ENCODE measurements at places on chromosomes 4 and X.

- DNase-seq: no peak
Observed at GRCh38 chr4:148289740-148290139, 152.5 kb downstream of the NR3C2 start.

DNA sequence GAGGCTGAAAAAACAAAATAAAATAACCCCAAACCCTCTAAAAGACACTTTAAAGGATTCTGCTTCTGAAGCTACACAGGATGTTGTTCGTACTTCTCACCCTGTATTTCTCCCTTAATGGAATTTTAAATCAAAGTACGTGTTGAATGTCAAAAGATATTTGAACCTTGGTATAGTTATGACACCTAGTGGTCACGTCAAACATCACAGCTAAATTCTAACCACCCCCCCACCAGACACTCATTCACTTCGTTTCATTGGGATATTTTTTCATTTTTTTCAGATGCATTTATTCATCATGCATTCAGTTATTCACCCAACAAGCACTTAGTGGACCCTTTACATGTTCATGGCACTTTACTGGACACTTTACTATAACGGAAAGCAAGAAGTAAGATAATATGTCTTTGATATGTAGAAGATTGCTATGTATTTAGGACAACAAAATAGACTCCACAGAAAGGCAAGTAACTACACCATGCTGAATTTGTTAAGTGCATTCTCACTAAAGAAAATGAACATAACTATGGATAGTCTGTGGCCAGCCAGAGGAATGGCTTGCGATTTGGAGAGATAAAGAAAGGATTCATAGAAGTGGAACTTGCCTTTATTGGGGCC lies 62.5 kb upstream of the GPR174 start:
- DNase-seq: no peak

GRCh38 chrX:136376713-136377112 lies 76.0 kb downstream of the ADGRG4 start:
- DNase-seq: no peak

GRCh38 chr4:150589157-150589556 lies 7.2 kb downstream of the MAB21L2 start:
- no peak for DNase-seq

- peak; percentile 11 for DNase-seq
Observed at GRCh38 chr4:26088433-26088928, 174.5 kb downstream of the SMIM20 start.

DNA sequence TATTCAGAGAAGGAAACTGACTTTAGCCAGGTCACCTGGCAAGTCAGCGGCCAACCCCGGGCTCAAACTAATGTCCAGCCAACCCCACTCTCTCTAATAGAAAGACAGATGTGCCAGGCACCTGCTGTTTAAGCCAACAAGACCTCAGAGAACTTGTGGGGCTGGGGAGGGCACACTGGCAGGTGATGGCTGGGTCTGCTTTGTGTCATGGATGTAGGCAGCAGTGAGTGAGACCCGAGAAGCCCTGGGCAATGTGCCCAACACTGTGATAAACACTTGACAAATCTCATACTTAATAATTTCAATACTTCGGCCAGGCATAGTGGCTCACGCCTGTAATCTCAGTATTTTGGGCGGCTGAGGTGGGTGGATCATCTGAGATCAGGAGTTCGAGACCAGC lies 9.0 kb upstream of the CD99L2 start:
- DNase-seq: no peak
